Thoracic aorta (tissue), 2 donors: ENCODE measurements at places on chromosomes 3 and 15. TPM values are rescaled to one million over a fixed set of nuclear protein-coding genes. Genes with fewer than 3 reads are reported as not detected.

DNA sequence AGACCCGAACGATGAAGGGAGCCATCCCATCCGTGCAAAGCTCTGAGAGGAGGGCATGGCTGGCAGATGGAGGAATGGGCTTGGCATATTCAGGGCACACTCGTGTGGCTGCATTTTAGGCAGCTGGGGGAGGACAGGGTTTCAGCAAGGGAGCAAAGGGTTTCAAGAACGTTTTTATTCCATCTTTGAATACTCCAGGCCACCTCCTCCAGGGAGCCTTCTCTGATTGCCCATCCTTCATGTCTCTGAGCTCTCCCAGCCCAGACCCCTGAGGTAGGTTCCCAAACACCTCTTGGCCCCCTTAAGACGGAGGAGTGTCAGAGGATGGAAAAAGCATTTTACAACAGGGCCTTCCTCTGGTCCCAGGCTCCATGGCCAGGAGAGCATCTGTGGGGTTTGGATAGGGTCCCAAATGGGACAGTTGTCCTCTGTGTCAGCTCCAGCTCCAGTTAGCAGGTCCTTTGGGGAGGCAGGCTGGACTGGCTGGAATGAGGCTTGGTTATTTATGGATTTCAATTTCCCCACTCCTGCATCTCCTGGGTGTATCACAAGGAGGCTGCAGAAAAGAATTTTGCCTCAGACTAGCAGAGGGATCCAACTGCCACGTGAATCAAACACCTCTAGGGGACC, 17.7 kb upstream of the SLC6A1 start:
- no peak for DNase-seq

Gene RASA2
- 15.4 TPM for total RNA-seq

DNA sequence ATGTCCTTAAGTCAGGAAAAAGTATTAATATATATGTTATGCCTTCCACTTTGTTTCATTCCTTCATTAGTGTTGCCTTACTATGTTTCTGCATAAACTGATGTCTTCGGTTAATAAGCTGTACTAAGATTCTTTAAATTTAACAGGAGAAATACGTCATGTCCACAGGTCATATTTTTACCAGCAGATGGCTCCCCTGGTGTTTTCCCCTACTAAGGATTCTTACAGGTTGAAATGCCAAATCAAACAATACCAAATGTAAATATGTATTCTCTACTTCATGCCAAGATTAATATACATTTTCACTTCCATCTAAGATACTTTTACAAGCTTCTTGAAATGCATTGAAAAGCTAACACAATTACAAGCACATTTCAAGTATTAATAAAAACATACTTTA, 1602.1 kb downstream of the SI start:
- DNase-seq, result no peak

GRCh38 chr15:91855684-91856489, 2.4 kb downstream of the SLCO3A1 start:
- DNase-seq, result no peak

Gene GALNT15
- total RNA-seq, result 167 TPM

DNA sequence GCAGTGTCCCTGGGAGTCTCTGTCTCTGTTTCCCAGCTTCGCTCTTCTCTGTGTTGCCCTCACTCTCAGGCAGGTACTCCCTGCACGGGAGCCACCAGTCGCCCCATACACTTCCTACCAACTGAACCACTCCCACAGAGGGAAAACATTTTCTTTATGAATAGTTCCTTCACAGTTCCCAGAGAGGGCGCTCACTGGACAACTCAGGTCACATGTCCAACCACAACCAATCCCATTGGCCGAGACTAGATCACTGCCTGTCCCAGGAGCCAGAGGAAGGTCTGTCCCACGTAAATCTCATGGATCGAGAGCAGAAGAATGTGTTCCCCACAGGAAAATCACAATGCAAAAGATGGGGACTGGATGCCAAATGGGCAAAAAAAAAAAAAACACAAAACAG, 26.1 kb downstream of the GRK7 start:
- no peak for DNase-seq

DNA sequence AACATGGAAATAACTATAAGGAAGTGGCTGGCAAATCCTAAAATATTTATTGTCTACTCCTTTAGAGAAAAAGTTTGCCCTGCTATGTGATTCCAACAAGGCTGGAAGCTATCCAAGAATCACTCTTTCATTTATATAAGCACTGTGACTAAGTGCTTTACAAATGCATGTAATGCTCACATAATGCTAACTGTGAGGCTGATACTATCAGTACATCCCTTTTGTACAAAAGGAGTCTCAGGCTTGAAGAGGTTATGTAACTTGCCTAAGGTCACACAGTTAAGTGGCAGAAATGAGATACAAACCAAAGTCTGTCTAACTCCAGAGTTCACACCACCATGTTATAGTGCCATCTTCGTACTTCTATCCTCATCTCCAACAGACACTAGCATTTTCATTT, 17.0 kb downstream of the TOPBP1 start:
- DNase-seq, result no peak

Gene ZNF860
- 0.71 TPM for total RNA-seq

GRCh38 chr15:68055224-68055705, 1.1 kb downstream of the PIAS1 start:
- no peak for DNase-seq

DNA sequence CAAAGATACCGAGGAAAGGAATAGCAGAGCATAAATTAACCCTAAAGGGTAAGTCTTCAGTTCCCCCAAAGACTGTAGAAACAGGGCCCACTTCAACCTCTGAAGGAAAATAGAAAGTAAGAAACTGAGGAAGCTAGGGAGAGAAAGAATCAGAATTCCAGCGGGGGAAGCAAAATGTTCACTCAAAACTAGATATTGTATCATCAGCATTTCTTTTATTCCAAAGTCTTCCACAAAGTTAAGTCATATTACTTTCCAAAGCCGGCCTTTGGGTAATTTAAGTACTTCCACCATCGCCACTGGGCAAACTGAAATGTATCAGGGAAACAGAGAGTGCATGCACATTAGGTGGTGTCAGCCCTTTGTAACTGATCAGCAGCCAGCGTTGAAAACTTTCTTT, 88.3 kb downstream of the RSL24D1 start:
- no peak for DNase-seq

Gene CERS3
- total RNA-seq, result not detected

- no peak for DNase-seq
Observed at GRCh38 chr15:81560405-81560804, 186.4 kb upstream of the TMC3 start.

Gene GRAMD1C
- total RNA-seq, result 1.5 TPM

- DNase-seq, result no peak
Observed at GRCh38 chr3:46052531-46052930, 25.2 kb upstream of the XCR1 start.

GRCh38 chr15:40062816-40063562, 24.0 kb upstream of the SRP14 start:
- no peak for DNase-seq

GRCh38 chr15:80674245-80674614, 20.9 kb upstream of the ABHD17C start:
- no peak for DNase-seq

- no peak for DNase-seq
Observed at GRCh38 chr3:121992601-121993560, 29.2 kb downstream of the ILDR1 start.

DNA sequence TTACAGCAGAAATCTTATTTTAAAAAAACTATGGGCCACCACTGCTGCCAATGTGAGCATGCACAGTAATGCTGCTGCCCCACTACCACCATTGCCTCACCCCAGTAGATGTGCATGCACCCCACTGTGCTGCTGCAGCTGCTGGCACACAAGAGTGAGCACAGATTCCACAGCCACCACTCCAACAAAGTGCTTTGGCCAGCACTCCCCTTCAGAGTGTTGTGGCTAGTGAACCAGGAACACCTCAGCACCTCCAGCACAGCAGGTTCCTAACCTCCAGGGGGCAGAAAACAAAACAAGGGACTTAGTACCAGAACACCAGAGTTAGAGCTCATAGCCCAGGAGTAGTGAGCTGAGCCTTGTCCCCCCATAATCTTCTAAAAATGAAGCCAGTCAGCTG, 629.6 kb downstream of the PYDC2 start:
- no peak for DNase-seq

DNA sequence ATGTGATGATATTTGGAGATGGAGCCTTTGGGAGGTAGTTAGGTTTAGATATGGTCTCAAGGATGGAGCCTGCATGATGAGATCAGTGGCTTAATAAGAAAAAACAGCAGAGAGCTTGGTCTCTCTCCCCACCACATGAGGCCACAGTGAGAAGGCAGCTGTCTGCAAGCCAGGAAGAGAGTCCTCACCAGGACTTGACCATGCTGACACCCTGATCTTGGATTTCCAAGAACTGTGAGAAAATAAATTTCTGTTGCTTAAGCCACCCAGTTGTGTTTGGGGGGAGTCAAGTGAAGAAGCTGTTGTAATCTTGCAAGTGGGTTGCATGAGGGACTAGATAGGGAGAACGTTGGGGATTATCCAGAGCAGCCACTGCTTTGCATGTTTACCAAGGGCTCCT, 62.3 kb upstream of the TNFAIP8L3 start:
- DNase-seq, result no peak

- DNase-seq, result no peak
Observed at GRCh38 chr3:16460273-16460672, 53.2 kb downstream of the RFTN1 start.

Gene CLPX
- 50.5 TPM for total RNA-seq

DNA sequence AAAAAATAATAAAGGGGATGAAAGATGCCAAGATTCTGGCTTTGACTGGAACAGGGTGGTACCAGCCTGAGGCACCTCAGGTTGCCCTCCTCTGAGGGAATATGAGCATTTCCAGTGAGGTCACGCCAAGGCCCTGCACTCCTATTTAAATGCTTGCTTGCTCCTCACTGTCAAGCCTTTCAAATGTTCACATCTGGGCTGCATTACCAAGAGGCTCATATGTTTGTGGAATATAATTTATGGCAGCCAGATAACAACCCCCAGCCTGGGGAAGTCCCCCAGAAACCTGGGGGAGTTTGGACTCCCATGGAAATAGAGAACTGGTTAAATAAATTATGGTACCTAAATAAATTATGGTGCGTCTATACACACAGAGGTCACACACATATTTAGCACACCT, 88.4 kb downstream of the FRMD4B start:
- DNase-seq, result no peak

- DNase-seq, result no peak
Observed at GRCh38 chr3:197076415-197076814, 46.8 kb upstream of the MELTF start.

Gene SAMD7
- not detected for total RNA-seq

DNA sequence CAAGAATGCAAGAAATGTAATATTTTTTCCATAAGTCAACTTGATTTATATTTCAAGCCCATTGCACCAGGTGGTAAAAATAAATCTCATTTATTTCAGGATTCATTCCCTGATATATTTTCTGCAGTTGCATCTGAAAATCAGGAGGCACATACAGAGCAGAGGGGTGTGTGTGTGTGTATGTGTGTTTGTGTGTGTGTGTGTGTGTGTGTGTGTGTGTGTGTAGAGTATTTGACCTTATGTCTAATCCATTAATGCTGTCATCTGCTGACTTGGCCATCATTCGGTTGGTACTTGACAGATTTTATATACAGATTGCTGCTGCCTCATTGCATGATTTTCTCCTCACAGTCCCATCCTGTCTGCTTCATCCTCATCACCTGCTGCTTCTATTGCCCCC, 118.5 kb downstream of the SERPINI1 start:
- no peak for DNase-seq

DNA sequence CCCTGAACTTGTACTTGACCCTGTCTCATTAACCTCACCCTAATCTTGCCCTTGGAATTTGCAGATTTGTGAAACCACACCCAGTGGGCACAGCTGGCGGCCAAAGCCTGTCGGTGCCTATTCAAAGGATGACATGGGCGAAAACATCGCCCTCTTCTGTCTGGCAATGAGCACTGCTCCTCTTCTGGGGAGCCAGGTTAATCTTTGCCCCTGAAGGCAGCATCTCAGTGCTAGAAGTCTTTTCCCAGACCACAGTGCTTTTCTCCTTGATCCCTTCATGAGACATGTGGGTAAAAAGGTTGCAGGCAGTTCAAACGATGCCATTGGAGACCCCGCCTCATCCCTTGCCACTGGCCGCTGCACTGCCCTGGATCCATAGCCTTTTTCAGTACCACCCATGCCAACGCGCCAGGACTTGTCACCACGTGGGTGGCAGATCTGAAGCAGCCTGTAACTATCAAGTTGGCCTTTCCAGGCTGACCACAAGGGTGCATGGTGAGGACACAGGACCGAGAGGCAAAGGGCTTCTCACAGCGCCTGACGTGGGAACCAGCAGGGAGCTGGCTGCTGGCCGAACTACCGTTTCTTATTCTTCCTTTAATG, 6.5 kb upstream of the DNASE1L3 start:
- DNase-seq, result peak; percentile 50

- DNase-seq, result peak; percentile 64
Observed at GRCh38 chr3:126679318-126679751, 24.4 kb upstream of the TXNRD3 start.

GRCh38 chr15:70753101-70753829, 10.1 kb downstream of the UACA start:
- DNase-seq, result no peak

Gene GABRB3
- total RNA-seq, result 0.54 TPM

DNA sequence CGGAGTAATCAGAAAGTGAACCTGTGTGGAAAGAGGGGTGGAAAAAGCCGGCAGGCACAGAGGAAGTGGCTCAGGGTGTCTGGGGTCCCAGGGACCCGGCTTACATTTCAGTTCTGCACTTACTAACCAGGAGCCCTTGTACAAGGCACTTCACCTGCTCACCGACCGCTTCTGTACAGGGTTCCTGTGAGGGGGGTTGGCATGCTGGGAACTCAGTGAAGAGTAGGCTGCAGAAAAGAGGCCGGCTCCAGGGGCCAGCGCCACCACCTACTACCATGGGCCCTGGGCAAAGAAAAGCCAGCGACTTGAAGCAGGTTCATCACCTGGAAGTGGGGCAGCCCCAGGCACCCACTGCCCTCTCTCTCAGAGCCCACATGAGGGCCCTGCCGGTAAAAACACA, 6.2 kb downstream of the STIMATE start:
- DNase-seq, result no peak

Gene SOX14
- not detected for total RNA-seq

DNA sequence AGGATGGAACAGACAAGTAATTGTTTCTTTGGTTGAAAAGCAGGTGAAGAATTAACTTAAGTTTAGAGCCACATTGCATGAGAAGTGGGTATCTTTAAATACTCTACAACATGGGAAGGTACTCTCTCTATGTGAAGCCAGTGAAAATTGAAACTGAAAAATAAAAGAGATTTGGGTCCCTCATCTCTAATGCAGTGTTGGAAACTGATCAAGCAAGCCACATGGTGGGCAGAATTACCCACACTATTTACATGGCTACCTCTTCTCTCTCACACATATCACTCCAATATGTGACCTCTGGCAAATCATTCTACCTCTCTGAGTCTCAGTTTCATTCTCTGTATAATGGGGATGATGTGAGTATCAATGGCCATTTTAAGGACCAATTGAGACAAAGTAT, 339.0 kb downstream of the IL5RA start:
- no peak for DNase-seq

Gene KLHDC8B
- total RNA-seq, result 29.8 TPM

DNA sequence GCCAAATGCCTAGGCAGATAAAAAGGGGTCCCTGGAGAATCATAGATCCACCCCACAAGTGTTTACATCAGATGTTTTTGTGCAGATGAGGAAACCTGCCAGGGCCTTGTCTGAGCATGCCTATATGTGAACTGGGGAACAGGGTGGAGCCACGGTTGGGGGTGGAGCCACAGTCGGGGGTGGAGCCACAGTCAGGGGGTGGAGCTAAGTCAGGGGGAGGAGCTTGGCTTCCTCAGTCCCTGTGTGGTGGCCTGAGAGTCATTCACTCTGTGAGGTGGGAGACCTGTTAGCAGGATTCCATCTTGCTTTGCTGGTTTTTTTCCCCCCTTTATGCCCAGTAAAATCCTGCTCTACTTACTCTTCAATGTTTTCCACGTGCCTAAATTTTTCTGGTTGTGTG, 57.8 kb upstream of the TGFBR2 start:
- DNase-seq, result no peak
